ENCODE measurements at places on chromosomes 7 and 10.

GRCh38 chr10:21929070-21929469, 74.5 kb downstream of the DNAJC1 start:
- DNase-seq, result no peak

DNA sequence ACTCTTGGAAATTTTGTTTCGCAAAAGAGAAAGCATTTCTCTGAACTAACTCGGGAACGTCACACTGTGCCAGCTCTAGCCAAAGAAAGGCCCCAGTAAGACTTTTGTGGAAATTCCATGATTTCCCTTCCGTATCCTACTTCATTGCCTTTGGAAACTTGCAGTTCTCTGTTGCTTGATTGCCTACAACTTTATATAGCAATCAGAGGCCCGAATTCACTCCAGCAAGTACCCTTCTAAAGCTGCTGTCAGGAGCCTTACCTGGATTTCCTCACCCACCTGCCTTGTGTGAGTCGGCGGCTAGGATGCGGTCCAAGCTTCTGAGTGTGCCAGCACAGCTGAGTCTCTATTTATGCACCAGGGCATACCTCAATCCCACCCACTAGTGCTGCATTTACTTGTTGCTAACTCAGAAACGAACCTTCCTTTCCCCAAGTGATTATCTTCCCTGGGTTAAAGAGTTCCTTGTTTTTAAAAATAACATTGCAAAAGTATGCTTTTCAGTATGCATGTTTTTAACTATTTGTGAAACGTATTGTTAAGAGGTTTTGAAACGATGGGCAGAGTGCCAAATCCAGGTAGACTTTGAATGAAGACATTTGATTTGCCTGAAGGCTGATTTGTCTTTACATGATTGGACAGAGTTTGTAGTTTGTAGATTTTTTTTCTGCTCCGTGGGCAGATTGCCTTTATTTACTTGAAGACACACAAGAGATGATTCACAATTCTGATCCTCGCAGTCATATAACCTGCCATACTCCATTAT, at the start of gene AGR2:
TSS of gene AGR2 (minus strand) at position 326 of the 766 bp plus-strand sequence. CDS start 3,203 bp downstream, outside the sequence.
- DNase-seq, result no peak

DNA sequence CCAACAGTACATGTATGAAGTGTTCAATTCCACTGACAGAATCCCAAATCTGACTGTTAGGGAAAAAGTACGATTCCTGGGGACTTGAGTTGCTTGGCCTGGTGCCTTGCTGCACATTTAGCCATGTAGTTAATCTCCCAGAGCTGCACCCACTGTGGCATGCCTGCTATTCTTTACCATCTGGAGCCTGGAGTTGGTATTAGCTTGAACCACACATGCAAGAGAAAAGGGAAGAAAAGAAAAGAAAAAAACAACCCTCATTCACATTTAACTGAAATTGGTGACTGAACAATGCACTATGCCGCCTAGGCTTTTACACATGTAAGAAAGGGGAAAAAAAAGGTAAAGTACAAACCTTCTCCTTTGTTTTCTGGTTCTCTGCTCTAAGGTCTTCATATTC, 26.1 kb downstream of the SHTN1 start:
- no peak for DNase-seq

DNA sequence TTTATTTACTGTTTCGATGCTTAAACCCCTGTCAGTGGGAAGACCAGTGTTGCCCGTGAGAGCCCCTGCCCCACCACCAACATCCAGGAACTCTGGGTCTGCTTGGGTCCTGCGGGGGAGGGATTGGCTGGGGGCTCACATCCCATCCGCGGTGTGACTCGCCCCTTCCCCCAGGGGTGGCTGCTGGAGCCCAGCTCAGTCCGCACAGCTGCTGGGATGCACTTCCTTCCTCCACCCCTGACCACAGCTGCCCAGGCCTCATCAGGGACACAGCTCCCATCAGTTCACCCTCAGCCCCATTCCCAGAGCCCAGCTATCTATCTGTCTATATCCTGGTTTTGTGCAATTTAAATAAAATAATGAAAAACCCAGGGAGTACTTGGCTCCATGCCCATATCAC, 54.5 kb downstream of the JAKMIP3 start:
- no peak for DNase-seq

DNA sequence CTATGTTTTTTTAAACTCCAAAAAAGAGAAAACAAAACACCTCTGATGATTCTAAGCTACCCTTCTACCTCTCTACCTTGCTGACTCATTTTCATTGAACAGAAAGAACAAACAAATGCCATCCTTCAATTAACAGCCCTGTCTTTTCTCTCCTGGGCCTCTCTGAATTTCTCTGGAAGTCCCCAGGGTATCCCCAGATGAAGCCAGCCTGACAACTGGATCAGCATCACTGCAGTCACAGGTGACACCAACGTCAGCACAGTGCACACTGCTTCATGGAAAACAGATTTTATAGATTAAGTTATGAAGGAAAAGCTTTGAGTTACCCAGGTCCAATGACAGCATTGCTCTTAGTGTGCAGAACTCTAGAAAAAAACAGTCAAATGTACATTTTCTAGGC, 5.7 kb downstream of the HUS1 start:
- no peak for DNase-seq

GRCh38 chr10:31219306-31219705, 99.7 kb upstream of the ZEB1 start:
- no peak for DNase-seq

GRCh38 chr7:78014401-78014800, 215.8 kb downstream of the PHTF2 start:
- DNase-seq, result no peak

DNA sequence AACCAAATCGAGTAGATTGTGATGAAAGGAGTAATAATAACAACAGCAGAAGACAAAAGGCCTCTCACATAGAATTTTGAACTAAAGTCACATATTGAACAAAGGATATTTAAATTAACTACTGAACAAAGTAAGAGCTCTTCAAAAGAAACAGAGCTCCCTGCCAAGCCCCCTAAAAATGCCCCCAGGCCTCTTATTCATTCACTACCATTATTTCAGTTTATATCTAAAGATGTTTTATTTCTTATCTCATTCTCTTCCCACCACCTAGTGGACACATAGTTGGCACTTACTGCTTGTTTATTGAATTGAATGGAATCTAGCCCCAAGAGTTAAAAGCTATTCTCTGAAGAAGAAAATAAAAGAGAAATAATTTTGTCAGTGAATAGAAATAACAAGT, 37.4 kb downstream of the VCL start:
- peak; percentile 64 for DNase-seq

- DNase-seq, result no peak
These were observed 464.2 kb downstream of the PLXNA4 start for GRCh38 chr7:132112106-132112505.

DNA sequence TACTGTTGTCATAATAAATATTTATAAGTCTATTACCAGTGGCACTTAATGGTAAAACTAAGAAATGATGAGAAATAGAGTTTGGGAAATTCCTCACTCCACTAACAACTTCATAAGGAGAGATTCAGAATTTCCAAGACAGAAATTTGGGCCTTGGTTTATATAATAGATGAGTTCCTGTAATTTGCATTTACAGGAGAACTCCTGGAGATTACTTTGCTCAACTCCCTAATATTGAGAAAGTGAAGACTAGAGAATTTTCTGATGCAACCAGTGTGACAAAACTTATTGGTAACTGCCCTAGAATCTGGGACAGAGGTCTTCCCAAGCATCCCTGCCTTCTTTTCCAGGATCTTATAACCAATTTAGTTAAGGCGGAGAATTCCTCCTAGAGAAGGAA, 49.1 kb upstream of the GSAP start:
- no peak for DNase-seq

GRCh38 chr7:90455163-90456030, 14.0 kb upstream of the PTTG1IP2 start:
- peak; percentile 70 for DNase-seq

DNA sequence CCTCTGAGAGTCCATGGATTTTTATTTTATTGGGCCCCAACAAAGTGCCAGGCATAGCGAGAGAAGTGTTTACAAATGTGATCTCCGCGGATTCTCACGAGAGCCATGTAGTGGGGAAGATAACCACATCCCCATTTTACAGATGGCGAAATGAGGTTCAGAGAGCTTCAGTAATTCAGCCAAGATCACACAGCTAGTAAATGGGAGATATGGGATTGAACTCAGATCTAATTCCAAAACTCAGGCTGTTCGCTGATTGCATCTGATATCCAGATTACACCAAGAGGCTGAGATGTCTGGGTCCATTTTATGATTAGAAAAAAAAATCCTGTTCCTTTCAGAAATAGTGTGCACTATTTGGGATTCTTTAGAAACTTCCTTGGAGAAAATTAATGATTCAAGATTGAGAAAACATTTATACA, 1.3 kb downstream of the FAS start:
- no peak for DNase-seq

GRCh38 chr7:91407942-91408341, 143.7 kb downstream of the FZD1 start:
- DNase-seq, result no peak

DNA sequence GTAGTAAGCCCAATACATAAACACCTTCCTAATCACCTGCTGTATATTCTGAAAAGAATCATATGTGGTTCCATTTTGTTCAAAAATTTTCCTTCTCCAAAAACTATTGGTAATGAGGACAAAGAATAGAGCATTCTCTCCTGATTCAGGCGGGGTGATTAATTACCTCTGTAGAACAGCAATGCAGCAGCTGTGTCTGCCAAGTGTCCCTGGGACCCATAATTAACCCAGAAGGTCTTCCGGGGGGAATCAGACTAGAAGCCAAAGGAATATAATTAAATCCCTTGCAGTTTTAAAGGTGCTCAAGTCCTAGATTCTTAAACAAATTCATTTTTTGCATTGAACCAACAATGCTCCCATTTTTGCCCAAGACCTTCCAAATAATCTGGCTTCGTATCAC, 60.3 kb upstream of the ABLIM1 start:
- no peak for DNase-seq

DNA sequence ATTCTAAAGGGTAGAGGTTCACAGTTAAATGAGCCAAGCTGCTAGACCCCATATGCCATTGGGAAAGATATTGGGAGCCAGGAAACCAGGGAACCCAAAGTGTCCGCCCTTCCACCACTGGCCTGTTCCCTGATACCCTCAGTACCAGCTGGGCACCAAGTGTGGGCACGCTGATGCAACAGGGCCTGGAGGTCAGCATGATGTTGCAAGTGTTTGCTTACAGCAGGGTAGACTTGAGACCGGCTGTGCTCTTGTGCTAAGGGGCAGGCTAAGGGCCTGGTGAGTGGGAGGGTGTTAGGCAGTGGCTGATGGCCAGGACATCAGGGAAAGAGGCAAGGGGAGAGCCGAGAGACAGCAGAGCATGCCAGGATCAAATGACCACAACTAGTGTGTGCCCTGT, 21.0 kb upstream of the MYL7 start:
- DNase-seq, result no peak

DNA sequence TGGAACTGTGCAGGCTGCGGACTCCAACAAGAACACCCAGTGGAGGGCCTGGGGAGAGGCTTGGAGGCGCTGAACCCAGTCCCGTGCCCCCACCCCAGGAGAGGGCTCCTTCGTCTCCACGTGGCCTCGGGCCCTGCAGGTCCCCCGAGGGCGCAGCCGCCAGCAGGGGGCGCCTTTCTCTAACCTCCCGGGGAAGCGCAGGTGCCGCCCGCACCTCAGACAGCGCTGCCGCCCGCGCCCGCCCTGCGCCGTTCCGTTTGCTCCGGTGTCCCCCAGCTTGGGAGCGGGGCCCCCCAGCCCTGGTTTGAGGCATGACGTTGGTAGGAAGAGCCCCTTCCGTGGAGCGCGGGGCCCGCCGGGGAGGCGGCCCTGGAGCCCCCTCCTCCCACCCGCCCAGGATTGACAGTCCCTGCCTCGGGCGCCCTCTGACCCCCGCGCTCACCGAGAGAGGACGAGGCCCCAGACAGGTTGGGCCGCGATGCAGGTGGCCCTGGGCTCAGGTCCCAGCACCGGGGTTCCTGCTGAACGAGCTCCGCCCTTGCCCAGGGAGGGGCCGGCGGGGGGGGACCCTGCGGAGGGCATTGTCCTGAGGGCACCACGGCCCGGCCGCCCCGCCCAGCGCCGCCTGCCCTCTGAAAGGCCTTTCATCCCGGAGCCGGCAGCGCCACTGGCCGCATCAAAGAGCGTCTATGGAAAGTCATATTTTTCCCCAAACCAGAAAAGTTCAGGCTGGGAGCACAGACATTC, 42.8 kb downstream of the FOXL3 start:
- DNase-seq, result peak; percentile 72

GRCh38 chr7:87312215-87312865, 33.1 kb upstream of the CROT start:
- peak; percentile 51 for DNase-seq

DNA sequence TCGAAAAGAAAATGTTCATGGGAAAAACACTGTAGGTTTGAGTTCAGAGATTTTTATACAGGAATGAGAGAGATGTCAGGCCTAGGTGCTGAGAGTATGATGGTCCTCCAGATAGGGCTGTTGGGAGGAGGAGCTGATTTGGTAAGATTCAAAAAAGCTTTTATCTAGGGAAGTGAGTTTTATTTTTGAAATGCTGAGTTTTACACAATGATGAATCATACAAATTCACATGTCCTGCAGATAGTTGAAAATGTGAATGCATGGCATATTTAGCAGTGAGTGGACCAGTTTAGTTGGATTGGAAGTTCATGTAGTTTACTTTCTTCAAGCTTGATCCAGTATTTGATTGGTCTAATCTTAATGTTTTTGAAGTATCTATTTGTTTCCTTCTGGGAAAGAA, 154.8 kb downstream of the LRRC4 start:
- no peak for DNase-seq
